ENCODE measurements at places on chromosomes 11 and 22.

DNA sequence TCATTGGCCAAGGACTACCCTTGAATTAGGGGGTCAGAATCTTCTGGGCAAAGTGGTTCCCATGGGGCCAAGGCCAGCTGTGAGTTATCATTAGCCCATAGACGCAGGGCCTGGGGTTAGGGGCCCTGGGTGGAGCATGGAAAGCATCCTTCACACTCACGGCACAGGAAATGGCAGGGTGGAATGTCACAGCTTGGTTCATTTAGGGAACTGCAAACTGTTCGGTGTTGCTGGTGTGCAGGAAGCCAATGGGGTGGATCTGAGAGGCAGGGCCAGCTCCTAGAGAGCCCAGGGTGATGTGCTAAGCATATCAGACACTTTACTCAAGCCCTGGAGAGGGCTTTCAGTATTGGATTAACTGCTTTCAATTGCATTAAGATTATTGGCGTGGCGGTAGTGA lies 42.9 kb downstream of the TECTA start:
- DNase-seq, result no peak

- no peak for DNase-seq
Measured at GRCh38 chr11:9158898-9159391, 67.5 kb upstream of the SCUBE2 start.

DNA sequence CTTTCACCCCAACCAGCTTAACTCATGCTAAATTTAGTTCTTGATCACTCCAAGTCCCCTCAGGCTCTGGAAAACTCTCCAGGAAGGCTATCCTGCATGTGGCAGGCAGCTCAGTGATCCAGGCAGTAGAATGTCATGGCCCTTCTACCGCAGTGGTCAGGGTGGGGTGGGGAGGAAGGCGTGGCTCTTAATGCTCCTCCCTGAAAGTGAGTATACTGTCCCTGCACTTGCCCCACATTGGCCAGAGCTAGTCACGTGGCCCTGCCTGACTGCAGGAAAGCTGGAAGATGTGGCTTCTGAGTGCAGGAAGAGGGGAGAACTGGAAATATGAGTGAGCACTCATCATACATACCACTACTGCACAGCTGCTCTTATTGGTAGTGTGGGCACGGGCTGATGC lies 102.1 kb downstream of the GRAMD1B start:
- no peak for DNase-seq

GRCh38 chr11:128727796-128728431 lies 34.0 kb downstream of the FLI1 start:
- DNase-seq, result no peak

GRCh38 chr22:17641269-17641668 lies 2.7 kb downstream of the BCL2L13 start:
- DNase-seq, result no peak

DNA sequence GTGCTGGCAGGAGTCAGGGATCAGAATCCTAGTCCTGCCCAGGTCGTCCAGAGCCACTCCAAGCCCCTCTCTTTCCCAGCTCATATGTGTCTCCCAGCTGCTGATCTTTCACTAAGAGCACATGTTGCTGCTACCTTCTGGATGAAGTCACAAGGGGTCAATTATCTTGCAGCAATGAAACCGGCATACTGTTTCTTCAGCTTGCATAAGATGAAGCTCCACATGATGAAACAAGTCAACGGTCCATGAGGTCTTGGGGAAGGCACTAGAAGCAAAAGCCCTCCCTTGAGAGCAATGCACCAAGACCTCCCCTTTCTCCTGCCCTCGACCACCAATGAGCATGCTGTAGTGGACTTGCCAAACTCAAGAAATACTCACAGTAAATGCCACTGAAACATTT lies 148.9 kb downstream of the TENM4 start:
- DNase-seq, result no peak

DNA sequence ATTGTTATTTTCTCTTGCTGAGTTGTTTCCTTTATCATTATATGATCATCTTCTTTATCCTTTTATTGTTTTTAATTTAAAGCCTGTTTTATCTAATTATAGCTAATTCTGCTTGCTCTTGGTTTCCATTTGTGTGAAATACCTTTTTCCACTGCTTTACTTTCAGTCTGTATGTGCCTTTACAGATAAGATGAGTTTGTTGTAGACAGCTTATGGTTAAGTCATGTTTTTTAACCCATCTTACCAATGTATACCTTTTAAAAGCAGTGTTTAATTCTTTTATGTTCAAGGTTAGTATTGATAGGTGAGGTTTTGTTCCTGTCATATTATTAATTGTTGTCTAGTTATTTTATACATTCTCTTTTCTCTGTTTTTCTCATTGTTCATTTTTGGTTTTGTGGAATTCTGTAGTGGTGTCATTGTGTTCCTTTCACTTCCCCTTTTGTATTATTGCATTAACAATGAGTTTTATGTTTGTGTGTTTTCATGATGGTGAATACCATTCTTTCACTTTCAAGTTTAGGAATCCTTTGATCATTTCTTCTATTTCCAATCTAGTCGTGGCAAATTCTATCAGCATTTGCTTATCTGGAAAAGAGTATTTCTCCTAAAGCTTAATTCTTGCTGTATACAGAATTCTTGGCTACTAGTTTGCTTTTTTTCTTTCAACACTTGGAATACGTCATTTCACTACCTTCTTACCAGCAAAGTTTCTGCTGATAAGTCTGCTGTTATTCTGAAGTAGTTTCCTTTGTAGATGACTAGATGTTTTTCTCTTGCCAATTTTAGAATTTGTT lies 21.8 kb downstream of the OR5AN1 start:
- DNase-seq, result no peak

DNA sequence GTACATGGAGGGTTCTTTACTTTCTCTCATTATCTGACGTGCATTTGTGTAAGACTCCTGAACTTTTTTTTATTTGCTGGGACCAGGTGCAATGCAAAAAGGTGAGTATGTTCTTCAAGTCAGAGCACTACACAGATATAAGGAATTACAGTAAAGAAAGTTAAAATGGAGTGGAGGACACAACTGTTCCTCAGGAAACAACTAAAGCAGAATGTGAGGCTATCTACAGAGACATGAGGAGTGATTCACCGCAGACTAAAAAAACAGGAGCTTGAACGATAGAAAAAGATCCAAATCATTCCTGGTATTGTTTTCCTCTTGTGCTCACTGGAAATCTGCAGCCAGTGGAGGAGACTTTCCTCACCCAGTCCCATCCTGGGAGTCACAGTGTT lies 106.2 kb downstream of the ABTB2 start:
- no peak for DNase-seq

- DNase-seq, result no peak
Measured at GRCh38 chr22:34669001-34669400, 397.0 kb upstream of the ISX start.

DNA sequence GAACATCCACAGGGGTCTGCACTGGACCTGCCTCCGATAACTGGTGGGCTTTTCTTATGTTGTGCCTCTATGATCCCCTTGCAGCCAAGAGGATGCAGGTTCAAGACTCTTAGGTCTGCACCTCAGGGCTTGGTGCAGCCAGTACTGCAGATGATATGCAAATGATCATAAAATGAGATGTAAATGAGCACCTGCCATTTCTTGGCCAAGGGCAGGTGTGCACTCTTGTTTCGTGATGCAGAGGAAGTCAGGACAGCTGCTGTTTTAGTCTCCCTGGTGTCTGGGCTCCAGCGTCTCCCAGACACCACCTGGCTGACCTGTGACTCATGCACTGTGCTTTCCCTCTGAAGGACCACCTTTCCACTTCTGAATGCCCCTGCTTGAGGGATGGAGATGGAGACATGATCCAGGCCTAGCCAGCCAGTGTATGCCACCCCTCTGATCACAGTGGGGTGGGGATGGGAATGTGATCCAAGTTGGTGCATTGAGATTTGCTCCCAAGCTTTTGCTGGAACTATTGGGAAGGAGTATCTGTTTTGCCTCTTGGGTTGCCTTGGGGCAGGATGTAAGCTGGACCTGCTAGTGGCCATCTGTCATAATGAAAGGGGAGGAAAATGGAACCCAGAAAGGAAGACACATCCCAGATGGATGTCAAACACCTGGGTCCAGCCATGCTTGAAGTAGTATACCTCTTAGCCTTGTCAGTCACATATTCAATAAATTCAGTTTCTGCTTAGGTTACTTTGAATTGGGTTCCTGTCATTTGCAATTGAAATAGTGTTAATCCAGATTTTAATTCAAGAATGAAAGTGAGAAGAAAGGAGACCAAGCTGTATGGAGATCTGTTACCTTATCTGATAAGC lies 3.3 kb upstream of the KCNJ11 start:
- no peak for DNase-seq

DNA sequence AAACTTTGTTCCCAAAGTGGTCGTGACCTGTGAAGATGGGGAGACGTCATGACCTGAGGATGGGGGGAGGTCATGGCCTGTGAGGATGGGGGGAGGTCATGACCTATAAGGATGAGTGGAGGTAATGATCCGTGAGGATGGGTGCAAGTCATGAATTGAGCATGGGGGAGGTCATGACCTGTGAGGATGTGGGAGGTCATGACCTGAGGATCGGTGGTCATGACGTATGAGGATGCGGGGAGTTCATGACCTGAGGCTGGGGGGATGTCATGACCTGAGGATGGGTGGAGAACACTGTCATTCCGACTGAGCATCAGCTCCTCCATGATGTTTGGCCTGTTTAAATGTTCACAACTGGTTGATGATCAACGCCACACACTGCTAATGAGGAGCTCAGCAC lies 25.9 kb downstream of the YPEL1 start:
- DNase-seq, result no peak

GRCh38 chr11:131422496-131422895 lies 52.1 kb downstream of the NTM start:
- no peak for DNase-seq

DNA sequence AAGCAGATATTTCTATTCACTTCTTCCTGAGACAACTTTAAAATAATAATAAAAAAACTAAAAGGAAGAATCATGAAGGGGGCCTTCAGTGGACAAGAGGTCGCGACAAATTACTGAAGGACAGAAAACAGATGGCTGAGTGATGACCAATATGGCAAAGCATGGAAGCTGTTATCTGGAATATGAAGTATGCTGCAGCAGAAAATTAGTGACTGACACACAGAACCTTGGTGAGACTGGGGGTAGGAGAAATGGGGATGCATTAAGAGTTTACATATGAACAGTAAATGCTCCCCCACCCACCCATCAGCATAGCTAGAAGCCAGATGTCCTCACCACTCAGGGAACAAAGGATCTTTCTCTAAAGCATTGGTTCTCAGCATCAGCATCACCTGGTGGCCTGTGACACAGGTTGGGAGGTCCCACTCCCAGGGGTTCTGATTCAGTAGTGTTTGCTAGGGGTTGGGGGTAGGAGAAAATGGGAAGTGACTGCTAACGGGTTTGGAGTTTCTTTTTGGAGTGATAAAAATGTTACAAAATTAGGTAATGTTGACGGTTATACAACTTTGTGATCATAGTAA lies 59.7 kb downstream of the NARS2 start:
- DNase-seq, result no peak

GRCh38 chr11:95363164-95363563 lies 132.2 kb upstream of the SESN3 start:
- no peak for DNase-seq

- peak; percentile 50 for DNase-seq
Measured at GRCh38 chr11:84714316-84714780, 912.8 kb downstream of the DLG2 start.

GRCh38 chr11:113152500-113152899 lies 161.9 kb upstream of the TTC12 start:
- no peak for DNase-seq

DNA sequence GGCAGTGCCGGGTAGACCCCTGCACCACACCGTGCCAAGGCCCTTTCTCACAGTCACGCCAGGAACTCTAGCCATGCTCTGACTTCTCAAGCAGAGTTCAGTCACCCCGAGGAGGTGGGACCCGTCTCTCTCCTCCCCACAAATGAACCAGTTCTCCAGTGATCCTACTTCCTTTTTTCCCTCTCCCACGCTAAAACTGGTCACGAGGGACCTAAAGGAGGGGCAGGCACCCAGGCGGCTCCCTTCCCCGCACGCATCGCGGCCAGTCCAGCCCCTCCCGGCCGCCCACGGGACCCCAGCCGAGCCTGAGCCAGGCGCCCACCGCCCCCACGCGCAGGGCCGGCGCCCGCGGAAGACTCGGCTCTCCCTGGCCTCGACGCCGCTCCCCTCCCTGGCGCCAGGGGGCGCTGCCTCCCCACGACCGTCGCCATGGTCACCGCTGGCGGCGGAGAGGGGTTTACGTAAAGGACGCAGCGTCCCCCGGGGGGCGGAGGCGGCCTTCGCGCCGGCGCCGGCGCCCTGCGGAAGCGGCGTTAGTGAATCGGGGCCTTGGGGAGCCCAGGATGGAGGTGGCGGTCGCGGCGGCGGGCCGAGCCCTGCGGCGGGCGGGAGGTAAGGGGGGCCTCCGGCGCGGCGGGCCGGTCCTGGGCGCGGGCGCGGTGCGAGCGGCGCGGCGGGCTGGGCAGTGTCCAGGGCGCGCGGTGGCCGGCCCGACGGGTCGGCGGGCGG lies at the start of gene DAGLA:
Gene DAGLA (plus strand): TSS at position 499 of the 729 bp plus-strand sequence. CDS start 39,765 bp downstream, outside the sequence.
- DNase-seq, result peak; percentile 82

GRCh38 chr11:9028581-9028980 lies 24.8 kb upstream of the NRIP3 start:
- DNase-seq, result no peak

DNA sequence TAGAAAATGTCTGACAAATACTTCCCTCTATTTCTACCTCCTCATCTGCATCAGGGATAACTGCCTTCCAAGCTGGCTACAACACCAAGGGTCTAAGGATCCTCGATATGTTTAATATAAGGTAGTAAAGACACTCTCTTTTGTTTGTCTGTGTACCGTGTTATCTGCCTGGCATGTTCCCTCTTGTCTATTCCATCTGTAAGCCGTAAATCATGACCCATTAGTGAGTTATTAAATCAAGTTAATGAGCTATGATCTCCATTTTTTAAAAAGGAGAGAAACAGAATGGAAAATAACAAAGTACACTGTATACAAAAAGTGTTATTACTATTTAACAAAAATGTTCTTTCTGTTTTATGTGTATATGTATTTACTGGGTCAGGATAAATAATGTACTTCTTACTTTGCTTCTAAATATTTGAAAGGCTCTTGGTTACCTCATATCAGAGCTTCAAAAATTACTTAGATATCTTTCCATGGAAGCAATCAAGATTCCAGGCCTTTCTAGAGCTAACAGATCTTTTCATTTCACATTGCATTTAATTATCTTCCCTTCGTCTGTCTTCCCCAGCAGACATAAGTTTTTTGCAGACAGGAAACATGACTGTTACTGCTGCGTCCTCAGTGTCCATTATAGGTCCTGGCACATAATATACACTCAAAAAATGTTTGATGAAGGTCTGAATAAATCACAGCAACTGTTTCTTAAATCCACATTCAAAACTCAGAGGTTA lies 342.6 kb upstream of the CCDC90B start:
- DNase-seq, result no peak

- no peak for DNase-seq
Measured at GRCh38 chr11:110912437-110912836, 200.2 kb upstream of the ARHGAP20 start.

- peak; percentile 45 for DNase-seq
Measured at GRCh38 chr22:43992331-43992821, 31.7 kb upstream of the PARVB start.
